ENCODE measurements at places on chromosomes 13 and 19. TPM values are rescaled to one million over a fixed set of nuclear protein-coding genes. Genes with fewer than 3 reads are reported as not detected.

DNA sequence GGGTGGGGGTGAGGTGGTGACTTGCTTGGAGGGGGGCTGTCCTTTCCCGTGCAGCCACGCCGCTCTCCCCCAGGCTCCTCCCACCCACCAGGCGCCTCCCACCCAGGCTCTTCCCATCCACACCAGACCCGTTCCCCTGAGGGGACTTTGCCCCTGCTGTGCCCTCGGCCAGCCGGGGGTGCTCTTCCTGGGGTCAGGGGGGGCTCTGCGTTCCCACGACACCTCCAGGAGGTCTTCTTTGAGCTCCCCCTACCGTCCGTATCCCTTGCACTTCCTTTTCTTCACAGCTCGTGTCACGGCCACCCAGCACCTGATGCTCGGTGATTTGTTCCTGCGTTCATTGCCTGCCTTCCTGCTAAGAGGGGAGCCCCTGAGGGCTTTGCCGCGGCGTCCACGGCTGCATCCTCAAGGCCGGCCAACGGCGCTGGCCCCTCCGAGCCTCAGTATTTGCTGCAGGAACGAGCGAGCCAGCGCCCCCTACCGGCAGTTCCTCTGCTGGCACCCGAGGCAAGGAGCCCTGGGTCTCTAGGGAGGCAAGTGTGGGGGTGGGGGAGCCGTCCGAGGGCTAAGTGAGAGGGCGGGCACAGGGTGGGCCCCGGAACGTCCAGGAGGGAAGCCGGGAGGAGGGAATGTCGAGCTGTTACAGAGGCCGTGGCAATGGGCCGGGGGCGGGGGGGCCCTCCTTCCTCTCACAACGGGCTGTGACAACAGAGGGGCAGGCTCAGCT, 11.8 kb downstream of the LRRC4B start:
- peak; percentile 47 for DNase-seq
- H3K36me3 ChIP-seq = no peaks in the 10 kb centered on the region
- H3K4me1 ChIP-seq = peaks cover 21% of the 10 kb centered on the region
- H3K4me3 ChIP-seq = peak overlapping the region; percentile 47

Gene USHBP1
- total RNA-seq = 29.4 TPM

DNA sequence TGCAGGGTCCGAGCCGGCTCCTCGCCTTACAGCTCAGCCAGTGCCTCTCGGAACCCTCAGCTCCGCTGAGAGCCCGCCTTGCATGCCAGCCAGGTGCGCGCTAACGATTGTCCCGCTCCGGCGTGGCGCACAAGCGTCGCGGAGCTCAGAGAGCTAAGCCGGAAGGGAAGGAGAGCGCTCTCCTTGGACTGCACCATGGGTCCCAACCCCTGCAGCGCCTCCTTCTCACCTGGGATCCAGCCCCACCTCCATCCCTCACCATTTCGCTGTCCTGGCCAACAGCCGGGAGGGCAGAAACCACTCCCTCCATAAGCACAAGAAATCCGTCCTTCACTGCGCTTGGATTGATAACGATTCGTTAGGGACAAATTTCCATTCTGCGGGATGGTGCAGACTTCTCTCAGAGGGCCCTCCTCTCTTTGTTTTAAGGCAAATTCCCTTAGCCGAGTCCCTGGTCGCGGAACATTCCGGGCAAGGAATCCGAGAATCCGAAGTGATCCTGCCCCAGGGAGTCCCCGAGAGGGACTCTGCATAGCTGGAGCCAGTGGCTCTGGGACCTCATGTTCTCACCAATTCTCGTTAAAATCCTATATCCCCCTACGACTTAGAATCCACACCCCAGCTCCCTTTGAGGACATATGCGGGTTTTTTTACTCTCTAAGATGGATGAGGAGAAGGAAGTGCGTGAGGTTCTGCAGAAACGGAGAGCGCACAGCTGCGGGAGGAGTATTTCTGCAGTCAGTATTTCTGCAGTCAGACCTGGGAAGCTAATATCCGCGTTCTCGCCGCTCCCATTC, 2.8 kb downstream of the GSX1 start:
- H3K4me1 ChIP-seq = peaks cover 21% of the 10 kb centered on the region
- no peaks in the 10 kb centered on the region for H3K36me3 ChIP-seq
- no peak overlapping the region for H3K27ac ChIP-seq
- peaks cover 2% of the 10 kb centered on the region for H3K27me3 ChIP-seq
- DNase-seq = no peak
- no peak overlapping the region for H3K4me3 ChIP-seq

GRCh38 chr13:30021611-30022010, 171.2 kb upstream of the UBL3 start:
- H3K4me3 ChIP-seq = no peak overlapping the region
- H3K4me1 ChIP-seq = peaks cover 5% of the 10 kb centered on the region

GRCh38 chr13:108897955-108898354, 268.5 kb downstream of the MYO16 start:
- no peak for DNase-seq
- H3K27me3 ChIP-seq = no peaks in the 10 kb centered on the region
- no peaks in the 10 kb centered on the region for H3K36me3 ChIP-seq
- no peaks in the 10 kb centered on the region for H3K4me1 ChIP-seq
- no peak overlapping the region for H3K4me3 ChIP-seq
- no peak overlapping the region for H3K27ac ChIP-seq

GRCh38 chr13:45055198-45055901, 65.0 kb upstream of the GTF2F2 start:
- no peak for DNase-seq
- H3K4me1 ChIP-seq = peaks cover 12% of the 10 kb centered on the region
- peak overlapping the region; percentile 60 for H3K27ac ChIP-seq
- H3K27me3 ChIP-seq = no peaks in the 10 kb centered on the region
- H3K36me3 ChIP-seq = no peaks in the 10 kb centered on the region
- H3K4me3 ChIP-seq = no peak overlapping the region

Gene KLF5
- 102 TPM for total RNA-seq

Gene TMEM190
- not detected for total RNA-seq

GRCh38 chr19:19407633-19407930, 2.1 kb downstream of the GATAD2A start:
- no peaks in the 10 kb centered on the region for H3K36me3 ChIP-seq
- peak overlapping the region; percentile 91 for H3K27ac ChIP-seq
- no peaks in the 10 kb centered on the region for H3K27me3 ChIP-seq
- peaks cover 28% of the 10 kb centered on the region for H3K4me1 ChIP-seq
- no peak for DNase-seq
- H3K4me3 ChIP-seq = peak overlapping the region; percentile 98

Gene ZNF585A
- total RNA-seq = 8.4 TPM

Gene BICRA
- total RNA-seq = 6.6 TPM

GRCh38 chr13:23950736-23951510, 53.6 kb upstream of the C1QTNF9B start:
- no peak for DNase-seq
- H3K27me3 ChIP-seq = no peaks in the 10 kb centered on the region
- H3K27ac ChIP-seq = no peak overlapping the region

GRCh38 chr13:42741914-42742313, 39.5 kb upstream of the FAM216B start:
- no peak overlapping the region for H3K4me3 ChIP-seq
- no peak overlapping the region for H3K27ac ChIP-seq
- no peaks in the 10 kb centered on the region for H3K36me3 ChIP-seq
- no peaks in the 10 kb centered on the region for H3K27me3 ChIP-seq
- DNase-seq = no peak

DNA sequence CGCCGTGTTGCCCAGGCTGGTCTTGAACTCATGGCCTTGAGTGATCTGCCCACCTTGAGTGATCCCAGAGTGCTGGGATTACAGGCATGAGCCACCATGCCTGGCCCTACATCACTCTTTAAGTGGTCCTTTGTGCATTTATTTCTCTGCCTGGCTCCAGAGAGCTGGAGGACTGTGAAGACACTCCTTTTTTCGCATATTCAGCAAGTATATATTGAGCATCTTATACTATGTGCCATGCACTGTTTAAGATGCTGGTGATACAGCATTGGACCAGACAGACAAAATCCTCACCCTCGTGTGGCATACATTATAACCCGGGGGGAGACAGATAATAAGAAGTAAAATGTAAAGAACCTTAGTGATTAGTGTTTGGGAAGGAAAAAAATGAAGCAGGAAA, 66.8 kb upstream of the NPAS1 start:
- no peaks in the 10 kb centered on the region for H3K36me3 ChIP-seq
- H3K4me1 ChIP-seq = no peaks in the 10 kb centered on the region
- no peak overlapping the region for H3K27ac ChIP-seq
- H3K4me3 ChIP-seq = no peak overlapping the region

DNA sequence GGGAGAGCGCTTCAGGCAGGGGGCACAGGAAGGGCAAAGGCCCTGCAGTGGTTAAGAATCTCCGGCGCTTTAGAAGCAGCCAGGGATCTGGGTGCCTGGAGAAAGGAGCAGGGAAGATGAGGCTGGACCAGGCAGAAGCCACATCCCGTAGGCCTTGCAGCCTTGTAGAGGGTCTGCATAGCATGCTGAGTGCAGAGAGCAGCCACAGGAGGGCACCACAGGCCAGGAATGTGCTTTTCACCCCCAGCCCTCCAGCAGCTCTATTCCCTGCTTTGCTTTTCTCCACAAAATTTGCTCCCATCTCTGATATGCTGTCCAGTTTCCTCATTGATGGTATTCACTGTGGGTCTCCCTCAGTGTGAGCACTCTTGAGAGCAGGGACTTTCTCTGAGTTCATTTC, 5.7 kb downstream of the WDR62 start:
- no peak for DNase-seq
- no peak overlapping the region for H3K27ac ChIP-seq
- H3K4me1 ChIP-seq = no peaks in the 10 kb centered on the region
- H3K27me3 ChIP-seq = no peaks in the 10 kb centered on the region

GRCh38 chr13:65843314-65843731, 1386.8 kb downstream of the PCDH9 start:
- H3K4me3 ChIP-seq = no peak overlapping the region
- H3K27me3 ChIP-seq = no peaks in the 10 kb centered on the region
- H3K4me1 ChIP-seq = no peaks in the 10 kb centered on the region
- H3K36me3 ChIP-seq = no peaks in the 10 kb centered on the region

DNA sequence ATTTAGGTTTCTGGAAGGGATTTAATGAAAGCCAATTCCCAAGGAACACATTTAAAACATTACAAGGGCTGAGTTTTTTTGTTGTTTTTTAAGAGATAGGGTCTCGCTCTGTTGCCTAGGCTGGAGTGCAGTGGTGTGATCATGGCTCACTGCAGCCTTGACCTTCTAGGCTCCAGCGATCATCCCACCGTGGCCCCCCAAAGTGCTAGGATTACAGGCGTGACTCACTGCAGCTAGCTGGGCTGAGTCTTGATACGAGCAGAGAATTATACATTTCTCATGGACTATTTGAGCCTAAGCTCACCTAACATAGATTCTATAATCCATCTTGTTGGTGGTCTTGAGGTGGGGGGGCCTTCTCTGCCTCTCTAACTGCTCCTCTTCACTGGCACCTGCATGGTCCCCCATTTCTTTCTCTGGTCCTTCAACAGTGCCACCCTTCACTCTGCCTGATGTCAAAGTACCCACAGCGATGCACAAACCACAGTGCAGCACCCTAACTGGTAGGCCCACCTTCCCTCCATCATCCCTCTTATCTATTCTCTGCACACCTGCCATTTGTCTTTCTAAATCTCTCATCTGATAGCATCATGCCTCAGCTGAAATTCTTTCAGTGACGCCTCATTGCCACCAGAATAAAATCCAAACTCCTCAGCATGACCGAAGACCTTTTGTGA, 37.4 kb downstream of the DOCK9 start:
- H3K4me1 ChIP-seq = no peaks in the 10 kb centered on the region
- no peaks in the 10 kb centered on the region for H3K27me3 ChIP-seq
- no peaks in the 10 kb centered on the region for H3K36me3 ChIP-seq
- no peak overlapping the region for H3K4me3 ChIP-seq
- no peak for DNase-seq
- H3K27ac ChIP-seq = peak overlapping the region; percentile 64

Gene CYP4F2
- total RNA-seq = not detected

GRCh38 chr19:10120538-10121189, 965 bp upstream of the EIF3G start:
- peak overlapping the region; percentile 93 for H3K4me3 ChIP-seq
- H3K36me3 ChIP-seq = peaks cover 46% of the 10 kb centered on the region
- no peaks in the 10 kb centered on the region for H3K27me3 ChIP-seq
- DNase-seq = no peak
- H3K4me1 ChIP-seq = no peaks in the 10 kb centered on the region

- H3K4me1 ChIP-seq = peaks cover 78% of the 10 kb centered on the region
- no peak overlapping the region for H3K4me3 ChIP-seq
- H3K36me3 ChIP-seq = no peaks in the 10 kb centered on the region
These were observed 54.3 kb downstream of the GATAD2A start for GRCh38 chr19:19459707-19460251.

DNA sequence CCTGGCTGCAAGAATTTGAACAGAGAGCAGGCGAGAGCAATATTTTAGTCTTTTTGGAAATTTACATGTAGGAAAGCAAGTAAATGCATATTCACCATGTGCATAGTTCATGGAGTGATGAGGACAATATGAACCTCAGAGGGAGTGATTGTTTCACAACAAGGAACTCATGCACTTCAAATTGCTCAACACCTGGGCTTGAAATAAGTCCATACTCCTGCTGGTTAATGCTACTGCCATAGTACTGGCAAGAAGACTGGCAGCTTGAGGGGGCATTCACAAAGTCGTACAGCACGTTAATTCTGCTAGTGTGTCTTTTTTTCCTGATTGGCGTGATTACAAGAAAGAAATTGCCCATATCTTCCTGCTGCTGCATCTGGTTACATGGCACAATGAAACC, 267.6 kb downstream of the PCDH17 start:
- no peaks in the 10 kb centered on the region for H3K27me3 ChIP-seq
- no peaks in the 10 kb centered on the region for H3K4me1 ChIP-seq

GRCh38 chr13:42102961-42103865, 54.8 kb downstream of the DGKH start:
- no peaks in the 10 kb centered on the region for H3K27me3 ChIP-seq
- no peaks in the 10 kb centered on the region for H3K36me3 ChIP-seq
- no peak overlapping the region for H3K27ac ChIP-seq
- no peaks in the 10 kb centered on the region for H3K4me1 ChIP-seq
- no peak for DNase-seq
- no peak overlapping the region for H3K4me3 ChIP-seq

Gene CCDC169
- 0.39 TPM for total RNA-seq

GRCh38 chr19:31181535-31181934, 167.7 kb downstream of the TSHZ3 start:
- no peaks in the 10 kb centered on the region for H3K27me3 ChIP-seq
- no peak overlapping the region for H3K27ac ChIP-seq
- DNase-seq = no peak
- H3K4me3 ChIP-seq = no peak overlapping the region
- no peaks in the 10 kb centered on the region for H3K36me3 ChIP-seq
- H3K4me1 ChIP-seq = no peaks in the 10 kb centered on the region

GRCh38 chr19:7729211-7729610, 2.7 kb downstream of the CLEC4G start:
- H3K4me3 ChIP-seq = no peak overlapping the region
- no peaks in the 10 kb centered on the region for H3K36me3 ChIP-seq
- no peaks in the 10 kb centered on the region for H3K4me1 ChIP-seq
- H3K27me3 ChIP-seq = peaks cover 43% of the 10 kb centered on the region
- no peak overlapping the region for H3K27ac ChIP-seq
- no peak for DNase-seq

Gene CEACAM3
- 1.0 TPM for total RNA-seq

DNA sequence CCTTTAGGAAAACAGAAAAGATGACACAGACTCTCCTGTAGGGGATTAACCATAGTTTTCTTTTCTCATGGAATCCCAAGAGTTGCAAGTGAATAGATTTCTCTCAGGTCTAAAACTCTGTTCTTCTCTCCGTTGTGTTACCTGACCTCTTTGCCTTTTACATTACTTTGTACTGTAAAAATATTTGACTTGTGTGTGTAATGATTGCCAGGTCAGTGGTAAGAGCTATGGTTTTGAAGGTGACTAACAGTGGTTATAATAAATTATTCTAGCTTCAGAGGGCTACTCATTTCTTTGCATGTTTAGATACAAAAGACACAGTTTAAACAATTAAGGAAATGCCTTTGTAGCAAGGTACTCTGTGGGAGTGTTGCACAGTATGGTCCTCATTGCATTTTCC, 23.0 kb upstream of the PSG2 start:
- H3K4me3 ChIP-seq = no peak overlapping the region
- no peak overlapping the region for H3K27ac ChIP-seq
- H3K36me3 ChIP-seq = no peaks in the 10 kb centered on the region
- no peaks in the 10 kb centered on the region for H3K4me1 ChIP-seq
- no peak for DNase-seq
- H3K27me3 ChIP-seq = no peaks in the 10 kb centered on the region
